ENCODE measurements at places on chromosomes 7 and 10.

GRCh38 chr7:124310934-124311390 lies 278.1 kb upstream of the TMEM229A start:
- no peak for DNase-seq

GRCh38 chr7:30986738-30987137 lies 23.0 kb downstream of the GHRHR start:
- no peak for DNase-seq

DNA sequence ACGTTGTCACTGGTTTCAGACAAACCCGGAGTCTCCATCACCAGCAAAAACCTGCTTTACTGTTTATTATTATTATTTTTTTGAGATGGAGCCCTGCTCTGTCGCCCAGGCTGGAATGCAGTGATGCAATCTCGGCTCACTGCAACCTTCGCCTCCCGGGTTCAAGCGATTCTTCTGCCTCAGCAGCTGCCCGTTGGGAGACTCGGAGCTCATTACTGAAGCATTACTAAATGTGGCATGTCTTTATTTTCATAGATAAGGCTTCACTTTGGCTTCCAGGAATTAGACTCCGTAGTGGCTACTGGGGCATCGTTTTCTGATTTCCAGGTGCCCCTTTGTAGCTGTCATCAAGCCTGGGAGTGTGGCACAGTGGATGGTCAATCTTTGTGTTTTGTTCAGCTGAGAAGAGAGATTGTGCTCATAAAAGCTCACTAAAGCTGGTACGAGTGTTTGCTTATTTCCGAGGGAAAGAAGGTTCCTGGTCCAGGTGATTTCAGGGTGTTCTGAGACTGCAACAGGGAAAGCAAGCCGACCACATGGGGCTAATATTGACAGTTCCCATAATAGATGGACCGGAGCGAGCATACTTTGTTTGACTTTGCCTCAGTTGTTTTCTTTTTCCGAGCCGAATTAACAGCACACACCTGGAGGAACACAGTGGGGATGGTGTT lies 163.1 kb downstream of the CAMK1D start:
- DNase-seq, result no peak

DNA sequence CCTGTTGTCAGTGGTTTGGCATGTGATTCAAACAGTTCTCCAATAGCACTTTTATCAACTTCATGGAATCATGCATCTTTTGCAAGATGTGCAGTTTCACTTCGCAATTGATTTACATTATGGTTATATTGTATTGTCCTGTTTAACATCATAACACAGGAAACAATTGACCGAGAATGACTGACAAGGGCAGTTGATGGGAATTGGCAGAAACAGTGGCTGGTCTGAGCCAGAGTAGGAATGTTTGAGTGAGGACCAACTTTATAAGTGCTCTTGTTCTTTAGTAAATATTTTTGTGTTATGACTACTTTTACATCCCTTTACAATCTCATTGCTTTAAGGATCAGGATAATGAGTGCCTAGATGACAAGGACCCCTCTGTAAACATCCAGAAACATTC lies 2.2 kb downstream of the KLHL7 start:
- DNase-seq, result no peak

- no peak for DNase-seq
Observed at GRCh38 chr10:79184145-79184625, 115.4 kb downstream of the ZMIZ1 start.

DNA sequence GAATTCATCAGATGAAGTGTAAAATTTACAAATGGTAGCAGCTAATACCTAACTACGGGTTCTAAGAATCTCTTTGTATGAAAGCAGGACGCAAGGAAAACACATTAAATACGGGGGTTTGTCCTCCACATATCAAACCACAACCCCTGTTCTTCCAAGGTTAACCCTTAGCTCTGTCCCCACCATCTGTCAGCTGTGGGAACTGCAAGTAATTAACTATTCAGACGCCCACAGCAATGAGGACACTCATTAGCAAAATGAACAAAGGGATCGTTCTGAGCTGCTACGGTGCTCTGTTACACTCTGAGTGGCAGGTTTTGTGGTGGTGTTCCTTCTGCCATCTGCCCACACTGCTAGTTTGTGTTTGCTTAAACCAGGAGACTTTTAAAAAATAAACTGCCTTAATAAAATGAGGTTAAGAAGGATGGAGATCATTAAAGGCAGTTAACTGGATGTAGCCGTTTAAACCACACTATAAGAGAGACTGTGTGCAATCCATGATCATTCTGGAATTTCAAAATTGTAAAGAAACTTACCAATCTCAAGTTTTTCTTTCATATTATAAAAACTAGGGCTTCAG lies 51.4 kb downstream of the C10orf67 start:
- DNase-seq, result no peak

DNA sequence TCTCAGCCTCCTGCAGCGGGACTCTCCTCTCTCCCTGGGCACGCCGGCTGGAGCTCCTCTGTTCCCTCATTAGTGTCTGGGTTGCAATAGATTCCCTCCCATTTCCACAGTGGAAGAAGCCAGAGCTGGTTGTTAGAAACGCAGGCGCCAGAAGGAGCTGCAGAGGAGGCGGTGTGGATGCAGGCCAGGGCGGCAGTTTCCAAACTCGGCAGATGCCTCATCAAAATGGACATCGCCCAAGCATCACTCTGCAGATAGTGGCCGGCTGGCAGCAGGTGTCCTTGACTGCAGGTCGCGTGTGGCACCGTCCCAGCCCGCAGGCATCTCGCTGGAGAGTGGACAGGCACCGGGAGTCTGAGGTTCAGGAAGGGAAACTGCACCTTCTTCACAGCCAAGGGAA lies 201.8 kb downstream of the TCERG1L start:
- DNase-seq, result no peak

- no peak for DNase-seq
Observed at GRCh38 chr7:39550411-39550810, 15.8 kb upstream of the YAE1 start.

DNA sequence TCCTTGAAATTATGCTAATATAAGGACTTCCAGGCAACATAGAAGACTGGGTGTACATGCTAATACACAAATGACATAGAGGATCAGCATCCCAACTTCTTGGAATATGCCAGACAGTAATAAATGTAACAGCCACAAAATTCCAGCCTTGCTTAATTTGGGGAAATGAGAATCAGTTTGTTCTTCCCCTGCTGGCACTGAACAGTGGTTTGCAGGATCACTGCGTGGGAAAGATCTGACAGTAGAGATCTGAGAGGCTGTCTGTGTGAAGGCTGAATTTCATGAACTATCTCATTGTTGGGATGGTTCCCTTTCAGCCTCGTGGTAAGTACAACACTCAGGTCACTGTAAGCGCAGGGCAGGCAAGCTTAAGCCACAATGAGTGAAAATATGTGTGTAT lies 1078.0 kb downstream of the LRMDA start:
- DNase-seq, result no peak

DNA sequence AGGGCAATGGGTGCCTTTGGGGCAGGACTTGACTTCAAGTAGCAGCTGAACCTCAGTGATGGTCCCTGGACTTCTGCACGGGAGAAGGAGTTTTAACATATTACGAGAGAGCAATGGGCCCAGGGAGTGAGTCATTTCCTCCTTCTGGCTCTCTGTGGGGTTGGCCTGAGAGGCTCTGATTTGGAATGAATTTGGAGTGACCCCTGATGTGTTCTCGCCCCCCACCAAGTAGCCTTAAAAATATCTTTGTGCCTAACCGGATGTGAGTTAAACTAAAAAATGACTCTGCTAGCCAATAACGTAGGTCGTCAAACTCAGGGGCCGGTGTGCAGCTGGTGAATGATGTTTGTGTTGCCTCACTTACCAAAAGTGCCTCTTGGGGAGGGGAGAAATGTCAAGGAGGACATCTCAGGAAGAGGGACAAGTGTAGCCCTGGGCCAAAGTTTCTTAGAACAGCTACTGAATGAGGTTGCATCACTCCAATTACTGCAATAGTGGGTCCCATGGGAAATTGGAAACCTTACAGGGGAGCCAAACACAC lies 656.6 kb downstream of the INHBA start:
- DNase-seq, result no peak

- no peak for DNase-seq
Observed at GRCh38 chr7:98086281-98086718, 20.4 kb upstream of the LMTK2 start.

DNA sequence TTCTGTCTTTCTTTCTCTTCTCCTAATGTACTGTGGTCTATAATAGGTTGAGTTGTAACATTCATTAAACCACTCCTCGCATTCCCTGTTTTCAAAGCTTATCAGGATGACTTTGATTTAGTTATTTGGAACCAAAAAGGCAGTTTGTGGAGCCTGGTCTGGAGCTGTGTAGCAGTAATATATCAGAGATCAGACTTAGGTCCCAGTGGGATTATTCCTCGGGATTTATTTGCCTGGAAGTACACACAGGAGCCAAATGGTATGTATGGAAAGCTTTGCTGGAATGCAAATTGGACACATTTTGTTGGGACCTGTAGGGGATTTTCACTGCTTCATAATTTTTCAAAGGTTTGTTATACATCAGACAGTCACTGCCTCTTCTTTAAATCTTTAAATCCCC lies 40.9 kb downstream of the GBF1 start:
- DNase-seq, result no peak

DNA sequence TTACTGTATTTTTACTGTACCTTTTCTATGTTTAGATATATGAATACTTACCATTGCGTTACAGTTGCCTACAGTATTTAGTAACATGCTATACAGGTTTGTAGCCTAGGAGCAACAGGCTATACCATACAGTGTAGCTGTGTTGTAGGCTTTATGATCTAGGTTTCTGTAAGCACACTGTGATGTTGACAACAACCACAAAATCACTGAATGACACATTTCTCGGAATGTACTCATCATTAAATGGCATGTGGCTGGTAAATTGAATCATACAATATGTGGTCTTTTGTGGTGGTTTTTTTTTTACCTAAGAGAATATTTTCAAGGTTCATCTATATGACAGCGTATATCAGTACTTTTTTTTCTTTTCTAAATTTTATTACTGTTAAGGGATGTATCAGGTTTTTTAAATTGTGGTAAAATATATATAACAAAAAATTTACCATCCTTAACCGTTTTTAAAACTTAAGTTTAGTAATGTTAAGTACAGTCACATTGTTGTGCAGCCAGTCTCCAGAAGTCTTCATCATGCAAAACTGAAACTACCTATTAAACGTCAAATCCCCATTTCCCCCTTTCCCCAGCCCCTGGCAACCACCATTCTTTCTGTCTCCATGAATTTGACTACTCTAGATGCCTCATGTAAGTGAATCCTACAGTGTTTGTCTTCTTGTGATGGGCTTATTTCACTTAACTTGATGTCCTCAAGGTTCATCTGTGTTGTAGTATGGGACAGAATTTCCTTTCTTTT lies 21.5 kb downstream of the BTAF1 start:
- no peak for DNase-seq

DNA sequence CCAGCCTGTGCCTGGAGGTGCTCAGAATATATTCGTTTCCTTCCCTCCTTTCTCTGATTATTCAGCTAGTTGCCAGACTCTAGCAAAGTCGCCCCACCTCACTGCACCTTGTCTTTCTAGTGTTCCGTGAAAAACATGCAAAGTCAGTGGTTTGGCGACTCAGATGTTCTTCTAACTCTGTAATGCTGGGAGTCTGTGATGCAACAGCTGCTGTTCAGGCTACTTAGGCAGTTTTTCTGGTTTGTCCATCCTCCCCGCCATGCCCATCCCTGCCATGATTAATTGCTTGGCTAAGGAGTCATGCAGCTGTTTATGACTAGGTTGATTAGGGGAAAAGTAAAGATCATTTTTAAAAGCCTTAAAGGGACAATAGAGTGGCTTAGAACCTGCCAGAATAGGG lies 99.4 kb downstream of the MTPN start:
- DNase-seq, result no peak

- DNase-seq, result no peak
Observed at GRCh38 chr10:35059481-35059880, 30.7 kb downstream of the CUL2 start.

DNA sequence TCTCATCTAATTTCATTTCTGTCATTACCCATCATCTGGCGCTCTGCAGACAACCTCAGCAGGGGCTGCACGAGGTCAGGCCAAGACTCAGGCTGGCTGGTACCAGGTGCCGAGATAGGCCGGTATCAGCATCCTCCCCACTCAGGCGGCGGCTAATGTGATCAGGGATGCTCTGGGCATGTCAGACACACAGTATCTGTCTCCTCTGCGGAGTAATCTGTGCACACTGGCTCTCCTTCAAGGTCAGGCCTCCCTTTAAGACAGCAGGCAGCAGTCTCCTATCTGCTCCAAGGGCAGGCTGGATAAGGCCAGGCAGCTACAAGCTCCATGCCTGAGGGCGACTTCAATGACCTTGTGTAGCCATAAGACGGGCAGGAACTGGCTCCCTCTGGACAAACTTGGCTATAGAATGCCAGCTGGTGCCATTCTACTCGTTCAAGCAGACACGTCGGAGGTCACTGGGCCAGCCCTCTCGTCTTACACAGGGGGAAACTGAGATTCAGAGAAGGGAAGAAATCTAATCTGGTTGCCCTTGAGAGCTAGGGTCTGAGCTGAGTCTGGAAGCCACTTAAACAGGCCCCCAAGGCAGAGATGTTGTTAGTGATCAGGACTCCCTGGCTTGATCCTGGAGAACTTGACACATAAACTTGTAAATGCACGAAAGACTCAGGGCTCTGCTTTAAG lies 59.3 kb downstream of the ARHGAP22 start:
- DNase-seq, result no peak

DNA sequence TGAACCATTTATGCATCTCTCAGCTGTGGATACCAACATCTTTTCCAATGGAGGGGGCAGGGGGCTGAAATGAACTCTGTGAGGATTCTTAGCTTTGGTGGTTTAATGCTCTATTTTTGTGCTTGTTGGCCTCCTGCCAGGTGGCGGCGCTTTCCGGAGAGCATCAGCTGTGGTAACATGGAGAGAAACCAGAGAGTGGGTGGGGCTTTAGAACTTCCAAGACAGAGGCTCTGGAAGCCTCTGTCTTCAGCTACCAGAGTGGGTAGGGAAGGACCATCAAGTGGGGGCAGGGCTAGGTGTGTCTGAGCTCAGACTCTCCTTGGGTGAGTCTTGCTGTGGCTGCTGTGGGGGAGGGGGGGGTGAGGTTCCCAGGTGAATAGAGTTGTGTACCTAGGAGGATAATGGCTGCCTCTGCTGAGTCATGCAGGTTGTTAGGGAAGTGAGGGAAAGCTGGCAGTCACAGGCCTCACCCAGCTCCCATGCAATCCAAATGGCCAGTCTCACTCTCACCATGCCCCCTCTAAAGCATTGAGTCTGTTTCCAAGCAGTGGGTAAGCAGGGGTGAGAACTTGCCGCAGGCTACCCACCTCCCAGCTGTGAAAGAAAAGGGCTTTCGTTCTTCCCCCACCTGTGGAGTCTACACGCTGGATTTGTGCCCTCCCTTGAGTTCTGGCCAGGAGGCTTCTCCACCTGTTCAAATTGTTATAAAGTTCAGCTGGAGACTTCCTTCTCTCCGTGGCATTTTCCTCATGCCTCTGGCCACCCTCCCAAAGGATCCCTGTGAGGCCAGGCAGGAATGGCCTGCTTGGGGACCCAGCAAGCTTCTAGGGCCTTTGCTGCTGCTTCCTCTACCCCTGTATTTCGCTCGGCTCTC lies 527.0 kb downstream of the NEBL start:
- no peak for DNase-seq

- DNase-seq, result no peak
Observed at GRCh38 chr7:150945853-150946420, 32.2 kb downstream of the KCNH2 start.

GRCh38 chr10:4678023-4678950 lies 147.7 kb upstream of the AKR1E2 start:
- DNase-seq, result no peak

- DNase-seq, result no peak
Observed at GRCh38 chr10:72692994-72693781, 1.2 kb downstream of the MCU start.

GRCh38 chr7:36775061-36775620 lies 50.8 kb upstream of the AOAH start:
- DNase-seq, result no peak

- DNase-seq, result no peak
Observed at GRCh38 chr10:72459301-72459700, 104.6 kb upstream of the DNAJB12 start.

- no peak for DNase-seq
Observed at GRCh38 chr10:96588060-96588554, 1.3 kb upstream of the TM9SF3 start.

Measured in KG1 (cell line).